ENCODE measurements at places on chromosomes 3 and 15.

GRCh38 chr3:128306481-128306880 is 153.2 kb downstream of the EEFSEC start:
- no peak for DNase-seq

DNA sequence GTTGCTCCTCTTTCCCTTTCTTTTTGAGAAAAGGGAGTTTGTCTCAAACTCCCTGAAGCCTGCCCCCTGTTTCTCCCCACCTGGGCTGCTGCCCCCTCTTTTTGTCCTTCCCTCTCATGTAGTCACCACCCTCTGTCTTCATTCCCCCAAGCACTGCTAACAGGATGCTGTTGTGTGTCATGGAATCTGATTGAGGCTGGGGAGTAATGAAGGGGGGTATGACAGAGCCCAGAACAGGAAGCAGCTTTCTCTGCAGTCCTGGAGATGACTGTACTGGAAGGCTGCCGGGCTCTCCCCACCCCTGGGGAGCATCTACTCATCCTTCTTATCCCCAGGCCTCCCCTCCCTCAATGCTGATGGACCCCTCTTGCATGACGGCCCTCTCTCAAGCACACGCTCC is 181.6 kb downstream of the ABHD5 start:
- no peak for DNase-seq

DNA sequence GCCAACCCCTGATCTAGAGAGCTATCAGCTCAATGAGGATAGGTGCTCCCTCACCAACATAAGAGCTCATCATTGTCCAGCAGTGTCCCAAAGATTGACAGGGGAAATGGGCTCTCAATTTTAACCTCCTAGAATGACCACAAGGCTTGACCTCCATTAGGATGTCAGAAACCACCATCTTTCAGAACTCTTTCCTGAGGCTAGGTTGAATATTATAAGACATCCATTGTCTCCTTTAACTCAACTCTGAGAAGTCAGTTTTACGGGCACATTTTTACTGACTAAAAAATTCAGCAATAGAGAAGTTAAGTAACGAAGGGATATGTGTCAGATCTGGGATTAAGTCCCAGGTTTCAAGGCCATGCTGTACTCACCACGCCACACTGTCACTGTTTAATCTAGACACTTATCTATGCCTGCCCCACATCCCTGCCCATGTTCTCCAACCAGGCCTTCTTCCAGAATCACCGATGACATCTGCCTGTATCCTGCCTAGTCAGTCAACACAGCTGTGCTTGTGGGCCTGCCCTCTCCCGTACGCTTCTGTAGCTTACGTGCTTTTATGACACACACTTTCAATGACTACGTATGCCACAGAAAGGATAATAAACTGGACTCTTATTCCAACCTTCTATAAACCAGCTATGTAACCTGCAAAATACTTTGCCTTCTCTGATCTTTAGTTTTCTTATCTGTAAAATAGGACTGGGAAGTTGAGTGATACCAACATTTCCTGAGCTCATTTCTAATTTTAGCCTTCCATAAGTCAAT is 17.1 kb upstream of the MUC13 start:
- DNase-seq: no peak

- no peak for DNase-seq
Measured at GRCh38 chr3:54966979-54967378, 39.1 kb upstream of the LRTM1 start.

- DNase-seq: no peak
Measured at GRCh38 chr3:113659101-113659541, 37.3 kb downstream of the USF3 start.

GRCh38 chr3:55244247-55244646 is 242.9 kb downstream of the WNT5A start:
- DNase-seq: peak; percentile 64

DNA sequence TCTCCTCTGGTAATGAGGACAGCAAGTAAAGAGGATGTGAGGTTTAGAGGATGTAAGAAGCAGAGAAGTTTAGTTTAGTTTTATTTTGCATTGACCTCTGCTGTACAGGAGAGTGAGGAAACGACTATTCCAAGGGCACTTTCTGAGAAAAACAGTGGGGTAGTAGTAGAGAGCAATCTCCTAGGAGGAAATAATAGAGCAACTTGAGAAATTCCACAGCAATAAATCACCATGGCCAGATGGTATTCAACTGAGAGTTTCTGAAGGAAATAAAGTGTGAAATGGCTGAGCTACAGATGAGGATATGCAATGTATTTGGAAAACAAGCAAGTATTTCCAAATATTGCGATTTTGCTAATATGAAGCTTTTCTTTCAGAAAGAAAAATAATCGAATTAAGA is 118.9 kb downstream of the DPH6 start:
- DNase-seq: no peak

DNA sequence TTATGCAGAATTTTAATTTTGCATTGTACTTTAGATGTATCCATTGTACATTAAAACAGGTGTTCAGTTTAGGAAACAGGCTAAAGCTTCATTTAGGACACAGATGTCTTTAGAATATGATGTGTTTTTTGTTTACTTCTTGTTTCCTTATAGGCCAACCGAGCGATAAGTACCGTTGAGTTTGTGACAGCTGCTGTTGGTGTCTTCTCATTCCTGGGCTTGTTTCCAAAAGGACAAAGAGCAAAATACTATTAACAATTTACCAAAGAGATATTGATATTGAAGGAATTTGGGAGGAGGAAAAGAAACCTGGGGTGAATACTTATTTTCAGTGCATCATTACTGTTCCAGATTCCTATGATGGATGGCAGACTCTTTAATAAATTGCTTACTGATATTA is 29.4 kb downstream of the PLAAT1 start:
- DNase-seq: no peak

DNA sequence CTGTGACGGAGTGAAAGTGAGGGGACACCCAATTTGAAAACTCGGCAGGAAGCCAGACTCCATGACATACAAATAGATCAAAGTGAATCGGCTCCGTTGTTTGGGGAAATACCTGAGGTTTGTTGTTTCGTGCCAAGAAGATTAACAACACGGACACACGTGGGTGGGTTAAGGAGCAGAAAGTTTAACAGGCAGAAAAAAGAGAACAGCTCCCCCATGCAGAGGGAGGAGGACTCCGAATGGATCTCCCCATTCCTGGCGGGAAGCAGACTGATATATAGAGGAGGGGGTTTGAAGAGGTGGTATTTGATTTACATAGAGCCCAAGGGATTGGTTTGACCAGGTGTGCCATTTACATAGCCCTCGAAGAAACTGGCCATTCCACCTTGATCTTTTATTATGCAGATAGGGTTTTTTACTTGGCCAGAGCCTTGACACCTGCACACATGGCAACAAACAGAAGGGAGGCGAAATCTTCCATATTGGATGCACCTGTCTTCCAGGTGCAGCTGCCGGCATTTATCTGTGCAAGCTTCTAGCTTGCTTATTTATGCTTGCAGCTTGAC is 4.8 kb upstream of the SACM1L start:
- no peak for DNase-seq

- no peak for DNase-seq
Measured at GRCh38 chr3:45962033-45962432, 18.8 kb downstream of the CXCR6 start.

- no peak for DNase-seq
Measured at GRCh38 chr3:111615880-111616279, 20.7 kb upstream of the ZBED2 start.

GRCh38 chr3:71651625-71652024 is 68.1 kb upstream of the FOXP1 start:
- DNase-seq: no peak

DNA sequence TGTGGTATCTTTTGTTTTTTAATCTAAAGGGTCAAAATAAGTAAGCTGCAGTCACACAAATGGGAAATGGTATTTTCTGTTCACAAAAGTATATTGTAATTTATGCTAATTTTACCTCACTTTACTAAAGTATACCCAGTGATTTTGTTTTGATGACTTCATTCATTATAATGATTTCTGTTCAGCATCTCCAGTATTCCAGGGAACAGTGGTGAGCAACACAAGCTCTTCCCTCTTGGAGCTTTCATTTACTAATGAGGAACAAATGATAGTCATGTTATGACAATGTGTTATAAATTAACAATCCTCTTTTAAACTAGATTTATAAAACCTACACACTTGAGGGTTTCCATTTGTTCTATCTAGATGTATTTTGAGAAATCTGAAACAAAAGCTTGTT is 20.5 kb upstream of the EIF3J start:
- DNase-seq: no peak

- DNase-seq: no peak
Measured at GRCh38 chr3:109072194-109072593, 45.7 kb downstream of the MORC1 start.

- no peak for DNase-seq
Measured at GRCh38 chr3:95387242-95388021, 1324.6 kb downstream of the NSUN3 start.

DNA sequence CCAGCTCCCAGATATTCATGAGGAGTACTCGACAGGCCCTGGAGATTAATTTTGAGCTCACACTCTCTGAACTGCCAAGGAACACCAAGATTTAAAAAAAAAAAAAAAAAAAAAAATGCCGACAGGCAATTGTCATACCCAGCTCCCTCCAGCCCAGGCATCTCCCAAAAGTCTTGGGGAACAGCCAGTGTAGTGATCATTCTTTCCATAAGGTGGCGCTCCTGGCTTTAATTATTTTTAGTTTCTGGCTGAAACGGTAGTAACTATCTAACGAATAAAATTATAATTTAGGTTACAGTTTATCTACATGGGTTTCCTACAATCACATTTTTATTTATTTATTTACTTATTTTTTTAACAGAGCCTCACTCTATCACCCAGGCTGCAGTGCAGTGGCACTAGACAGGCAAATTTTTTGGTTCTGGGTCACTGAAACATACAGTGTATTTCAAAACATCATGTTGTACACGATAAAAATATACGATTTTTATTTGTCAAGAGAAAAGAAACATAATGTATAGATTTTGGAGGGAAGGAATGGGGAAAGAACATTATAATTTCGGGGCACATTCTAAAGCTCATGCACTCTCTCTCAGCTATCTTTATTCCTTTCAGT is 157.3 kb downstream of the ADAMTS9 start:
- DNase-seq: no peak

- DNase-seq: no peak
Measured at GRCh38 chr3:172848910-172849309, 98.4 kb downstream of the ECT2 start.

GRCh38 chr3:69494185-69494584 is 108.3 kb upstream of the FRMD4B start:
- no peak for DNase-seq

GRCh38 chr3:10594915-10595314 is 89.5 kb upstream of the ATP2B2 start:
- no peak for DNase-seq

GRCh38 chr15:65369651-65370050 is 8.2 kb downstream of the IGDCC3 start:
- no peak for DNase-seq

GRCh38 chr3:124587053-124587408 is 143.2 kb upstream of the UMPS start:
- DNase-seq: no peak

GRCh38 chr15:75646944-75647364 is 758 bp upstream of the SNX33 start:
- DNase-seq: no peak

DNA sequence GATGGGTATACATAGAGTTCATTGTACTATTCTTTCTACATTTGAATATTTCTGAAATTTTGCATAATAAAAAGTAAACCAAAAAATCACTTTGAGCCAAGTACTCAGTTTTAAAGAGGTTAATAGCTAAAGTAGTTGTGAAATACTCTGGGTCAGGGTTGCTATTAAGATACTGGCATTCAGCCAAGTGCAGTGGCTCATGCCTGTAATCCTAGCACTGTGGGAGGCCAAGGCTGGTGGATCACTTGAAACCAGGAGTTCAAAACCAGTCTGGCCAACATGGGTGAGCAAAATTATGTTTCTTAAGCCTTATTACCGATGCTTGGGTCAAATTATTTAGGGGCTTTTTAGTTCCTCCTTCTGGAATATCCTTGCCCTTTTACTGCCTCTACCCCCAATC is 122.0 kb upstream of the MELTF start:
- no peak for DNase-seq

GRCh38 chr3:184725176-184725719 is 13.4 kb upstream of the MAGEF1 start:
- DNase-seq: no peak

- DNase-seq: no peak
Measured at GRCh38 chr3:150917951-150918350, 12.7 kb upstream of the MINDY4B start.

GRCh38 chr3:170502297-170502696 is 83.6 kb downstream of the SLC7A14 start:
- DNase-seq: no peak

- no peak for DNase-seq
Measured at GRCh38 chr3:43132870-43133636, 27.2 kb upstream of the POMGNT2 start.

- DNase-seq: no peak
Measured at GRCh38 chr15:70271422-70272088, 173.8 kb upstream of the TLE3 start.

DNA sequence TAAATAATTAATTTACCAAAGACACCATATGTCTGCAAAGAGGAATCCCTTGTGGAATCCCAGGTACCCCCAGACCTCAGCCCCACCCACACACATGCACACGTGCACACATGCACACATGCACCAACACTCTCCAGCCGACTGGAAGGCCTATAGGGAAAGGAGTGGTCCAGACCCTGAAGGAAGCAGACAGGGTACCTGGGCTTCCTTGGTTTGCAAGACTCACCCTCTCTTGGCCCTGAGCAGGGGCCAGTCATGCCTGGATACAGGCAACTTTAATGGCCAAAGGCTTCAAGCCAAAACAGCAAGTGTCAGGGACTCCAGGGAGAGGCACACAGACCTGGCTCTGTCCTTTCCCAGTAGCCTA is 8.9 kb upstream of the HAPLN3 start:
- no peak for DNase-seq

GRCh38 chr15:62125773-62126172 is 39.3 kb downstream of the C2CD4B start:
- peak; percentile 63 for DNase-seq

GRCh38 chr3:160124224-160124623 is 101.0 kb upstream of the C3orf80 start:
- DNase-seq: no peak

- DNase-seq: no peak
Measured at GRCh38 chr15:52370010-52370409, 74.4 kb upstream of the MYO5C start.

GRCh38 chr15:47461652-47462141 is 255.6 kb upstream of the SEMA6D start:
- DNase-seq: no peak

GRCh38 chr3:35777563-35778554 is 138.5 kb downstream of the ARPP21 start:
- DNase-seq: no peak

DNA sequence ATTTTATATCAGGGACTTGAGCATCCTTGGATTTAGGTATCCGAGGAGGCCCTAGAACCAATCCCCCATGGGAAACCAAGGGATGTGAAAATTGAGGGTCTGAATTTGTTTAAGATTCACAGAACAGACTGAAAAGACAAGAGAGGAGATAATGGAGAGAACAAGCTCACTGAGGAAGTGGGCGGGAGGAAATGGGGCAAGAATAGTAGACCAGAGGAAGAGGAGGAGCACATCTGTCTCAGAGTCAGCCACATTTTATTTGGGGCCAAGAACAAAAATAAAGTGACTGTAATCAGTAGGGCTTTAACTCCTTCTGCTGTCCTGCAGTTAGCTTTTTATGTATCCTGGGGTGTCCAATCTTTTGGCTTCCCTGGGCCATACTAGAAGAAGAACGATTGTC is 63.8 kb downstream of the BLM start:
- no peak for DNase-seq
